CD4-positive, CD25-positive, alpha-beta regulatory T cell (primary cell): ENCODE measurements at places on chromosomes 3 and 15.

DNA sequence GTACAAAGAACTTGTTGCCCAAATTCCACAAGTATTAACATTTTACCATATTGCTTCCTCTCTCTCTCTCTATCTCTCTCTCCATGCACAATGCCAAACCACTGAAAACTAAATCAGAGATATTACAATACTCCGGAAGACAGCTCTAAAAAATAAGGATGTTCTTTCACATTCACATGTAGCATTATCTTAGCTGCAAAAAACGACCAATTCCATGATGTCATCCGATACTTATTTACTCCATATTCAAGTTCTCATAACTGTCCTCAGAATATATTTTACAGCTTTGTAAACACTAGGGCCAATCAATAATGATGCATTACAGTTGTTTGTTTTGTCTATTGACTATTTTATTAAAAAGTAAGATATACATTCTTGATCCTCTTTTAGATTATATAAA lies 7.7 kb upstream of the PRR23E start:
- no peak for DNase-seq

DNA sequence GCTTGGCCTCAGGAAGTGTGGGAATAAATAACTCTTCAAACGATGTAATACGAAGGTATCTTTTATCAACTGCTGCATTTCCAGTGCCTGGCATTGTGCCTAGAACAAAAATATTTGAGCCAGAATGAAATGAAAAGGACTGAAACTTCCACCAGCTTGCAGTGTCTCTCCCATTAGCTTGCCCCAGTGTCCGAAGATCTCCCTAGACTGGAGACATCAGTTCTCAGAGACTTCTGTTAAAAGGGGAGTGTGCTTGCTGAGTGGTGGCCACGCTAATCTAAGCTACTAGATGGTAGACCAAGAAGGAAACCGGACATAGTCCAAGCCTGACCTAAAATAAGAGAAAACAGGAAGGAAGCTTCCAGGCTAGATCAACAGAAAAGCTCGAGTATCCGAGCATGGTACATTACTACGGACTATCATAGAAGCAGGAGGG lies 28.6 kb downstream of the KCNAB1 start:
- DNase-seq: no peak

DNA sequence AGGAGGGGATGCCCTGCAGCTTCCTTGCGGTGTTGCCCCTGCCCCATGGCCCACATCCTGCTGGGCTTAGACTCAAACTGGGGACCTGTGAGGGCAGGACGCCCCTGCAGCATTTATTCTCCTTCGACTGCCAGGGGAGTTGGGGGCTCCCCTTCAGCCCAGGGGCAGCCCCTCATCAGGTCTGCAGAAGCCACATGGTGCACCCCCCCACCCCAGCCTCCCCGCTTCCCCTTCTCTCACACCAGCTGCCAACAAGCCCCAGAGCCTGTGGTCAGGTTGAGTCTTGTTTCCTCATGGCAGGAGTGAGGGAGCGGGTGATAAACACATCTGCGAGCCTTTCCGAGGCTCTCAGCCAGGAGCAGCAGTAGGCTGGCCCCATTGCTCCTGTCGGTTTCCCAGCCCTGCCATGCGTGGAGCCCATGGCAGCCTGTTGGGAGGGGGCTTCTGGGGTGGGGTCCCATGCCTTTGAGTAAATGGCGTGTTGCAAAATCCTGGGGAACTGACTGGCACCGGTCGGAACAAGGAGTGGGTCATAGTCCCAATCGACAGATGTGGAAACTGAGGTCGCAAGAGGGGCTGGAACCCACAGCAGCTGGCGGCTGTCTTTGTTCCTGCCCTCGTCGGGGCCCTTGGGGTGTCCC lies 27.8 kb downstream of the WNT7A start:
- DNase-seq: no peak

- DNase-seq: no peak
Measured at GRCh38 chr3:47010910-47011309, 31.4 kb downstream of the NBEAL2 start.

- DNase-seq: no peak
Measured at GRCh38 chr3:105862217-105862616, 6.6 kb downstream of the CBLB start.

- no peak for DNase-seq
Measured at GRCh38 chr3:20322085-20322484, 136.1 kb upstream of the SGO1 start.

GRCh38 chr3:169699070-169699469 lies 35.6 kb upstream of the MECOM start:
- DNase-seq: no peak

- no peak for DNase-seq
Measured at GRCh38 chr3:24640330-24640877, 145.8 kb upstream of the THRB start.

DNA sequence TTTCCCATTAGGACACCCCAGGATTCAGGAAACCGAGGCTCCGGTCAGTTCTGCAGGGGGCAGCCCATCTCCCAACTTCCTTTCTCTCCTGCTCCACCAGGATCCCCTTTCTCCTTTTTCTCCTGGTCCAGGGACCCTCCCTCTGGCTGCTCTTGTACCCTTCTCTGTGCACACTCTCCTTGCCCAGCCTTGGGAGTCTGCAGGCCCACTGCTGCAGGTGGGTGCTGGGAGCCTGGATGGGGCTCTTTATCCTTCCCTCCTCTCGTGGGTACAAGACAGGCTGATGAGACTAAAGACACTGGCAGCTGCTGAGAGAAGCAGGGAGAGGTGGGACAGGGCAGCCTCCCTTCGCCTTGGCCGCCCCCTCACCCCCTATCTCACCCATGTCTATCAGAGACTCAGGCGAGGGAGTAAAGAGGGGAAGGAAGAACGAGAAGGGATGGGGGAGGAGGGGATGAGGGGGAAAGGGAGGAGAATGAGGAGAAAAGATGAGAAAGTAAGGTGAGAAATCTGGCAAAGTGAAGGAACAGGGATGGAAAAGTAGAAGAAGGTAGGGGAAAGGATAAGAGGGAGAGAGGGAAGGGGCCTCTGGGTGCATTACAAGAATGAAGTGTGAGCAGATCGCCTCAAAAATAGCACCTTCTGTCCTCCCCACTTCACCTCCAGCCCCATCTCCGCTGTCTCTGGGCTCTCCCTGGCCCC lies 45.2 kb downstream of the ITGA11 start:
- DNase-seq: no peak

DNA sequence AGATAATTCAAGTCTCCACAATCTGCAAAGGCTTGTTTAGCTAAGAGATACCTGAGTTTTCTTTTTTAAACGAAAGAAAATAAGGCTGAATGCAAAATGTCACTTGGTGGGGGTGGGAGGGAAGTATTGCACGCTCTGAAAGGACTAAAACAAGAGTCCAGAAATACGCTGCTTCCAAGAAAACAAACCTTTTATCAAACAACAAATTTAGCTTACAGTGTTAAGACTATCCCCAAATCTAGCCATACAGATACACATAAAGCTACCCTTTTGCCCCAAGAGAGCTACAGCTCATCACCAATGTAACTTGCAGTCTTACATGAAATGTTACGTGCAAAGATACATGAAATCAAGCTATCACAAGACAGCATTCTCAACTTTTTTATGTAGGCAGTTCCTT lies 522.5 kb downstream of the FOXP1 start:
- no peak for DNase-seq

DNA sequence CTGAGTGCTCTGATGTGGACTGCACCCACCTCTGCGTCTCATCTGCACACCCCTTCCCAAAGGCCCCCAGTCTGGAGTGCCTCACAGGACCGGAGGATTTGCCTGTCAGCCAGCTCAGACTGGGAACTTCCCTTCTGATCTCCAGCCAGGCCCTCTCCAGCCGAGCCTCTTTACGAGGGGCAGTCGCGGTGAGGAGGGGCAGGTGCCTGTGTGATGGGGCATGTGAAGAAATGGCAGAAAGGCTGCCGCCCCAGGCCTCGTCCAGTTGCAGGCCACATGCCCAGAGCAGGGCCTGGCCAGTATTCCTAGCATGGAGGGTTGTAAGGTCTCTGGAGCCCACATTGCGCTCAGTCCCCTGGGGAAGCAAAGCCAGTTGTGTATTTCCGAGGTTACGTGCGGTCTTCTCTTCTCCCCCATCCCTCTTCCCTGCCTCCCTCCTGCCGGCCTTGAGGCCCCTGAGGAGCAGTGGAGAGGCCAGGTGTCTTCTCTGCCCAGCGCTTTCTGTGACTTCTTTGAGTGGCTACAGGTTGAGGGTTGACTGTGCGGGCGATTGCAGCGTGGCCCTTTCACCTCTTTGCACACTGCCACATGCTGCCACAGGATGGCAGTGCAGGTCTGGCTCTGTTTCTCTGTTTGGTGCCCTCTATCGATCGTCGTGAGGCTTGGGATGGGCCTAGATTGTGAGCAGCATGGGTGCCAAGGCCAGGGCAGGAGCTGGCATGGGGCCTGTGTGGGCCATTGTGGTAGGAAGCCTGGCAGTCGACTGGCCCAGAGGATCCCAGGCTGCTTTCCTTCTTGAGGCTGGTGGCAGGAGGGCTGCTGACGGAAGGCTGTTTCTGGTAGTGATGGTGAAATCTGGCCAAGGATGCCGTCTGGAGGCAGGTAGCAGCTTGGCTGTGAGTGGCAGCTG lies 5.3 kb downstream of the CLK3 start:
- DNase-seq: peak; percentile 78

GRCh38 chr3:157063926-157064325 lies 96.0 kb downstream of the CCNL1 start:
- DNase-seq: no peak

- DNase-seq: no peak
Measured at GRCh38 chr3:108036401-108036800, 54.4 kb downstream of the CD47 start.

GRCh38 chr15:92647467-92648163 lies 8.0 kb downstream of the FAM174B start:
- no peak for DNase-seq

DNA sequence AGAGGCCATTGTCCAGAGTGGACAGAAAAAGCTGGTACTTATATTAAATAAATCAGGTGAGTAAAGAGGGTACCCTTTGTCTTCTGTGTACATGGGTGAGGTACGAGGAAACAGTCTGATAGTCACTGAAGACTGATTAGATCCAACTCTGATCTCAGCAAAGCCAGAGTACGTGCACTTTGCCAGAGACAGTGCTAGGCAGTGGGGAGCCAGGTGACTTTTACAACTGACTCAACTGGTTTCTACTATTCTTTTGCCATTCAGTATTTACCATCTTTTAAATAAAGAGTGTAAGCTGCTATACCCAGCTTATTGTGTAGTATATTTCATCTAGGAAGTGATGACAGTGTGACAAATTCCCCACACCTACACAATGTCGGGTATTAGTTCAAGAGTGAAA lies 3.3 kb downstream of the GNL3 start:
- no peak for DNase-seq

- DNase-seq: no peak
Measured at GRCh38 chr15:66931768-66932633, 133.4 kb upstream of the SMAD3 start.

- DNase-seq: no peak
Measured at GRCh38 chr15:98583771-98584430, 64.4 kb upstream of the IGF1R start.

- no peak for DNase-seq
Measured at GRCh38 chr3:55189359-55189801, 261.5 kb upstream of the LRTM1 start.

DNA sequence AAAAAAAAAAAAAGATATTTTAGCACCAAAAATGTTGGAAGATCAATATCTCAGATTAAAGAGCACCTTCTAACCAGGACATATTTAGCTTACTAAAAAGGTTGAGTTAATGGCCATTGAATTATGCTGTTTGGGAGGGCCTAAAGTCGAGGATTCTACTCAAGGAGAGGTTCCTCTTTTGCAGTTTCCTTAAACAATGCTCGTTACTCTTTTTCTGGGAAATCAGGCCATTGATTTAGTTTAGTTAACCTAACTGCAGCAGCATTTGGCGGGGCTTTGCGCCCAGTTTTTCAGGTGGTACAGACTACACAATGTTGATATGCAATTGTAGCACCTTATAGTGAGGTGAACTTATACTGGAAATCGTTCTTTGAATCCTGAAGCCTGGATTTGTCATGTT lies 6.8 kb downstream of the ABHD2 start:
- DNase-seq: no peak

- DNase-seq: peak; percentile 23
Measured at GRCh38 chr3:155859859-155860258, 5.6 kb upstream of the SLC33A1 start.

- no peak for DNase-seq
Measured at GRCh38 chr3:150083655-150084042, 113.0 kb upstream of the PFN2 start.

DNA sequence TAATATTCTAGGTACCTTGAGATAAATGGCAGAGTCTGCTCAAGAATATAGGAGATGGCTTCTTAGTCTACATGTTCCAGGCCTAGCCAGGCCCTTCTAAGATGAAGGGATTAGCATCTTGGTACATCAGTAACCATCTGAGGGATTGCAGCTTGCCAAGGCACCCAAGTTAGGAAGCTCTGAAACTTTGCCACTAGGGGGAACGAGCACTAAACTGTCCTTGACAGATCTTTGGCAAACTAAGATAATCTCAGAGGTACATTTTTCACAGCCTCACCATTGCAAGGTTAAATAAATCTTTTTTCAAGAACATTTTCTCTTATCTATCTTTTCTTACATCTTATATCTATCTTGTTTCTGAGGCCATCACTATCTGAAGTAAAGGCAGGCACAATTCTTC lies 351.2 kb downstream of the RAP2B start:
- DNase-seq: no peak

- DNase-seq: no peak
Measured at GRCh38 chr15:97968380-97968779, 7.9 kb downstream of the ARRDC4 start.

DNA sequence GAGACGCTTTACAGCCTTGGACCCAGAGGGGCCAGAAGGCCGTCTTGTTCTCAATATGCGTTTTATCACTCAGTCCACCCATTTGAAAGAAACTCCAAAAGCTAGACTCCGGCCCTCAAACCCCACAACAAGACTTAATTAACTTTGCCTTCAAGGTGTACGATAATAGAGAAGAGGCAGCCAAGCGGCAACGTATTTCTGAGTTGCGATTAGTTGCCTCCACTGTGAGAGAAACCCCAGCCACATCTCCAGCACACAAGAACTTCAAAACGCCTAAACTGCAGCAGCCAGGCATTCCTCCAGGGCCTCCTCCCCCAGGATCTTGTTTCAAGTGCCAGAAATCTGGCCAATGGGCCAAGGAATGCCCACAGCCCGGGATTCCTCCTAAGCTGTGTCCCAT lies 17.4 kb upstream of the INO80 start:
- no peak for DNase-seq

GRCh38 chr15:85062560-85062959 lies 80.9 kb downstream of the PDE8A start:
- DNase-seq: no peak

DNA sequence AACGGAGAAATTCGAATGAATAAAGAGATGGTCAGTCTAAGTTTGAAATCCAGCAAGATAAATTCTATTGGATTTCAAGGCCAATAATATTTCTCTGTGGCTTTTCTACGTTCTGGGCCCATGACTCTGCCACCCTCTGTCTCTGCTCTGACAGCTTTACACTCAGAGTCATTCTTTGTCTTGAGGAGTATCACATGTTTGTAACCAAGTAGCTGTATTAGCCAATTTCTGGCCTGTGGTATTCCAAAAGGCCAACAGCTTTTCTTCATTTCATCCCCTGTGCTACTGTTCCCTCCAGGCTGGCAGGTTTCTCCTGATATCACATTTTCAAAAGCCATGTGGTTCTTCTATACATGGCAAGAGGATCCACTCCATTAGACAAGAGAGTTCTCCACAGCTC lies 324.1 kb upstream of the CNTN4 start:
- DNase-seq: no peak

- DNase-seq: no peak
Measured at GRCh38 chr15:60160909-60161308, 156.8 kb downstream of the FOXB1 start.
